ENCODE measurements at places on chromosomes 2 and 18.

DNA sequence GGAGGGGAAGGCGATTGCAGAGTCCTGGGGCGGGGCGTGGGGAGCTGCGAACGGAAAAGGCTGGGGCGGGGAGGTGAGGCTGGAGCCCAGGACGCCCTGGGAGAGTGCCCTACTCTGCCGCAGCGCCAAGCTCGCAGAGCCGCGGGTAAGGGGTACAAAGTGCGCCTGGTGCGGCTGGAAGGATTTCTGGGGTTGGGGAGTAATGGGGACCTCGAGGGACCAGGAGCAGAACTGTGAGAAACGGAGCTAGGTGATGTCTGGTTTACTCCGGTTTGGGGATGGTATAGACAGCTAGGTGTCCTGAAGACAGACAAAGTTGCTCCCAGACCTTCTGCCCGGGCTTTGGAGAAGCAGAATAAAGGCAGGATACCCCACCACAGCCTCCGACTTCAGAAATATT is 718 bp upstream of the NXPH2 start:
- DNase-seq, result no peak

- DNase-seq, result no peak
Measured at GRCh38 chr2:133407341-133407740, 160.9 kb downstream of the NCKAP5 start.

- DNase-seq, result peak; percentile 61
Measured at GRCh38 chr2:219541611-219542180, 1.9 kb downstream of the CHPF start.

GRCh38 chr18:6054256-6054842 is 159.0 kb upstream of the TMEM200C start:
- DNase-seq, result no peak

DNA sequence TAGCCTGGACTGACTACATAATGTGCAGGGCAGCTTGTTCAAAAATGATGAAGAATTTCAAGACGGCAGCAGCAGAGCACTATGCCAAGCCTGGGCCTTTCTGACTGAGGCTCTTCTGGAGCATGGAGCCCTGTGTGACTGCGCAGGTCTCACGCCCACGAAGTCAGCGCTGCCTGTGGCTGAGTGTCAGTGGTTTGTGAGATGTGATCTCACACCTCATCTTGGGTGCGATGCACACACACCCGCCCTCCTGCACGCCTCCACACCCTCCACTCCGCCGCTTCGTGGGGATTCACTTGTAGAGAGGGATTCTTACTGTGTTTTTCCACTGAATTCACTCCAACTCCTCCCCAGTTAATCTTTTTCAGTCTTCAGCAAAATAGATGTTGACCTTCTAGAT is 103.9 kb downstream of the VIT start:
- DNase-seq, result no peak

- DNase-seq, result no peak
Measured at GRCh38 chr2:10033251-10034006, 9.9 kb upstream of the KLF11 start.

DNA sequence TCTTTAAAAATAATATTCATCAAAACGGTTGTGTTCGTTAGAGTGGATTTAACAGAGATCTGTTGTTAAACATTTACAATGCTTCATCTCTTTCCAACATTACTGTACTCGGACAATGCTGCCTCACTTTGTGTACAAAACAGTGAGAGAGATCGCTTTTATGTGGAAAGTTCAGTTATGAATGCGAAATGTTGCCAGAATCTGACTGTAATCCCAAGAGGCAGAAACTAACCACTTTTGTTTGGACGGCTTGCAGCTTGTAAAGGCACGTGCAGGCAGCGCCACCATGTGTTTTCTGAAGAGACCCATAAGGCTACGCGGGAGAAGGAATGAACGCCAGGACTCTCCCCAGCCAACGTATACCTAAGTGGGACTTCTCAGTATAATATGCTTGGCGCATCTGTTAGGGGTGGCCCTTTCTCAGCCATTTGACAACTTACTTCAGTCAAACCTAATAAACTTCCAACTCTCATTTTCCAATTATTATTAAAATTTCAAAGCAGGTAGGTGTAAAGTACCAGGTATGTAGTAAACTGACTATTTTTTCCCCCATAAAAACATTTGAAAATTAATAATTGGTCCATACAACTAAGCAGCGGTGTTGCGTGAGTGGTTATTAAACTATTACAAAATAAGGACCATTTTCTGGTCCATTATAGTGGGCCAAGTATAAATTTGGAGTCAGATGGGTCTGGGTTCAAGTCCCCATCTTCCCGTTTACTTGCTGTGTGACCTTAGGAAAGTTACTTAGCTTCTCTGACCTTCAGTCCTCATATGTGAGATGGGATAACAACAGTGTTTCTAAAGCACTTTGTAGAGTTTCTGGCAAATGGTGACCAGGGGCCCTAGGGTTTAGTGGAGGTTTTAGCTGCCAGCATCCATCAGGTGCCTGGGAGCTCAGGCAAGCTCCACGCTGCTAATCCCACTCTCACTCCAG is 5.6 kb upstream of the NAPG start:
- peak; percentile 95 for DNase-seq

GRCh38 chr18:53790786-53791185 is 433.7 kb downstream of the MBD2 start:
- peak; percentile 82 for DNase-seq

DNA sequence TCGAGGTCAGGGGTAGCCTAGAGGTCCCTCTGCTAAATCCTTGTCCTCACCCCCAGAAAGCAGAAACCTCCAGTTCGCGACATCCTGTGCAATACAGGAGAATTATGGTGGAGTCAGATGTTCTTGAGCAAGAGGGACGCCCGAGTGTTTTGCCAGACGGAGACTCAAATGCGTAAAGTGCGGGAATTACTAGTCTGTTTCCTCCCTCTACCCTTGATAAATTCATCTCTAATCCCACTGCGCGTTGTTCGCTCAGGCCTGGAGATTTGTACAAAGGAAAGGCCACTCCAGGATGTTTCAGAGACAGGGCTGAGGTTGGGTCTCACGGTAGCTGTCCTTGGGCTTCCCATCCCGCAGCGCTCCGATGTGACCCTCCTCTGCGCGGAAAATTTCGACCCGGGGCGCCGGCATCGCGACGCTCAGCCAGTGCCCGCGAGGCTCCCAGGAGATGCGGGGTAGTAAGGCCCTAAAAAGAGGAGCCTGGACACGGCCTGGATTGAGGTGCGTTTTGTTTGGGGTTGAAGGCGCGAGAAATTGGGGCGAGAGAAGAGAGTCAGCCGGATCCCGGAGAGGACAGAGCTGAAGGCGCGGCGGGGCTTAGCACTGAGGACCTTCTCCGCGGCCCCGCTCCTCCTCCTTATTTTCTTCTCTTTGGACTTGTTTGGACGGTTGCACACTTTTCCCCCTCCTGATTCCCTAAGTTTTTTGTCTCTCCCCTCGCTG is 2.6 kb upstream of the NEUROD1 start:
- no peak for DNase-seq

- no peak for DNase-seq
Measured at GRCh38 chr2:231960810-231961348, 634 bp upstream of the DIS3L2 start.

DNA sequence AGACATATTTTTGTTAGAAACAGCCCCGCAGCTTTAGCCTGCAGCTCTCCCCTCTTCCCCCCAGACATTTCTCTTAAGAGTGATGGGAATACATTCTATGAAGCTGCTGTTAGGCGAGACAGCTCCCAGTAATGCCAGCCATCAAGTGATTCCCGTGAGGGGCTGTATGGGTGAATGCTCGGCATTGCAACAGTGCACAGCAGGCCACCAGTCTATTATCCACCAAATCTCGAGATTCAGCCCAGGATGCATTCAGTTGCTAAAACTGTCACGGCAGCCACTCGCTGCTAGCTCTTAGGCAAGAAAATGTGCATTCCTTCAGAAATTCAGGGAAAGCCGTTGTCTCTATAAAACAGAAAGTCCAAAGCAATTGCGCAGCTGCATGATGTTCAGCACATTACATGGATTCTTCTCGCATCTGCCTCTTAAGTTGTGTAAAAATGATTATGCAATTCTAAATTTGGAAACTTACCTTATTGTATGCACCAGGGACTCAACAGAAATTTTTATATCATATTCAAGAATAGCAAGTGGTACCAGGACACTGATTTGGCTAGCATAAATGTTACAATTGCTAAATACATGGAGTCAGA is 211.3 kb upstream of the ARL4C start:
- no peak for DNase-seq

- DNase-seq, result no peak
Measured at GRCh38 chr2:42916324-42916723, 123.9 kb upstream of the HAAO start.

GRCh38 chr18:27778925-27779324 is 398.0 kb downstream of the CDH2 start:
- no peak for DNase-seq

DNA sequence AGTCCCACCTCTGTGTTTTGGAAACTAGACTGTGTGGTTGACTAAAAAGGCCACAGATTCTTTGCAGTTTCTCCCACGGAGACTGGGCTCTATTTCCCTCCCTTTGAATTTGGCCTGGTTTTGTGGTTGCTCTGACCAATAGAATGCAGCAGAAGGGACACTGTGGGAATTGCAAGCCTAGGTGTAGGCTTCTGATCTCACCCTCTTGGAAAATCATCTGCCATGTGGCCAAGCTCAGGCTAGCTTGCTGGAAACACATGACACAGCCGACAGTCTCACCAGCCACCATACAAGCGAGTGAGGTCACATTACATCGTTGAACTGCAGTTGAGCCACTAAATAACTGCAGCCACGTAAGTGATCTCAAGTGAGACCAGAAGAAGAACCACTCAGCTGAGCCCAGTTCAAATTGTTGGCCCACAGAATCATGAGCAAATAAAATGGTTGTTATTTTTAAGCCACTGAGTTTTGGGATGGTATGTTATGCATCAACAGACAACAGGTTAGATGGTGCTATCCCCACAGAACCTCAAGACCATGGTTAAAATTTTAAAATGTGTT is 319.1 kb upstream of the MEX3C start:
- no peak for DNase-seq

DNA sequence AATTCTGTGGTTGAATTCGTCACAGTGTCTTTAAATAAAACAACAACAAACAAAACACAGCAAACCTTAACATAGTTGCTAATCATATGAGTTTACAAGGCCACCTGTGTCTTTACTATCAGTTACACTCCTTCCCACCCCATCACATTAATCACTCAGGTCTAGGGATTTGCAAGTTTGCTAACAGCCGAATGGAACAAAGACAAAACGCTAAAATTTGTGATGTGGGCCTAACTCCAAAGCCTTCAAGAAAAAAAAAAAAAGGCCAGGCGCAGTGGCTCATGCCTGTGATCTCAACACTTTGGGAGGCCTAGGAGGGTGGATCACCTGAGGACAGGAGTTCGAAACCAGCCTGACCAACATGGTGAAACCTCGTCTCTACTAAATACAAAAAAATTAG is 566 bp upstream of the POLI start:
- no peak for DNase-seq

DNA sequence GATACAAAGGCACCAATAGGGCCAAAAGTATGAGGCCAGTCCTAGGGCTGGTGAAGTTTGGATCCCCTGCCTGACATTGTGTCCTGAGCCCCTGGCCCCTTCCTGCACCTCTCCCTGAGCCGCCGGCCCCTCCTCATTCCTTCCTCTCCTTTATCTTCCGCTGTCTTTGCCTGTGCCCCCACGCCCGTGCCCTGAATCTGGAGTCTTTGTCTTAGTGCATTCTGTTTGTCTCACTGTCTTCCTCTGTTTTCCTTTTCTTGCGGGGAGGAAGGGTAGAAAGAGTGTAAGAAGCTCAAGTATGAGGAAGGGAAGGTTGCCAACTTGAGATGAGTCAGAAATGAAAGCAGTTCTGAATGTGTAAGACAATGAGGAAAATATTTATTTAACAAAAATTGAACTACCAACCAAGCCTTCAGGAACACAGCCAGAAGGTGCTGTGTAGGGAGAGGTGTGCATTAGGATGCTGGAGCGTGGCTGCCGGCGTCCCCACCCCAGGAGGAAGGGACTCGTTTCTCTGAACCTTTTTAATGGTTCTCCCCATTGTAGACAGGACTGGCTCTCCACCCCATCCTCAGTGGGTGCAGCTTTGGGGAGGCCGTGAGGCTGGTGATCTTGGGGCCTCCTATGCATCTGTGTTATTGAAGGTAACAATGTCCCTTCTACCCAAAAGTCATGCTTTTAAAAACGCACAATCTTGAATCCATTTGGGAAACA is 133.1 kb downstream of the NEDD4L start:
- DNase-seq, result peak; percentile 94

DNA sequence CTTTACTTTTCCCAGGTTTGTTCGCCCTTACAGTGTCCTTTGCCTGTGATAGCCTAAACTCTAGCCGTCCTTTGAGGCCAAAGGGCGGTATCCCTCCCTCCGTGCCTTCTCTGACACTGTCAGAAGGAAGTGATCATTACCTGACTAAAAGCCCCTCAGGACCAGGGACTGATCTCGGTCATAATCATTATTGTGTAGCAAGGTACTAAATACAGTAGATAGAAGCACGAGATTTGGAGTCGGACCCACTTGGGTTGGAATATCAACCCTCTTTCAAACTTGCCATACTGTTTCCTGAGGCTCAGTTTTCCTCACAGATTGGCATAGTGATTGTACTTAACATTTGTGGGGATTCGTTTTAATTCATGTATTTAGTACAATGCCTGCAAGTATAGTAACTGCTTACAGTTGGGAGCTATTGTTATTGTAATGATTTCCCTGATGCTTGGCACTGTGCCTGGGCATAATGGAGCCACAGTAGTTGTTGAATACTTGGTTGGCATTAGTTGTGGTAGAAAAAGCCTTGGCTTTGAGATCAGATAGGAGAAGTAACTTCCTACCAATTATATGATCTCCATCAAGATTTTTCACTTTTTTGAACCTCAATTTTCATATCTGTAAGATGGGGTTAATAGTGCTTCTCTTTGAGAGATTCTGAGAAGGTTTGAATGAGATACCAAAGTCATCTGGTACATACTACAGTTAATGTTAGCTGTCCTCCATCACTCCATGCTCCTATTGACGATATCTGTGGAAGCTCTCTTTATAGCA is 836 bp downstream of the STK11IP start:
- peak; percentile 10 for DNase-seq

GRCh38 chr2:18664421-18664820 is 75.1 kb upstream of the NT5C1B start:
- DNase-seq, result no peak
